ENCODE measurements at places on chromosomes 1 and 21.

DNA sequence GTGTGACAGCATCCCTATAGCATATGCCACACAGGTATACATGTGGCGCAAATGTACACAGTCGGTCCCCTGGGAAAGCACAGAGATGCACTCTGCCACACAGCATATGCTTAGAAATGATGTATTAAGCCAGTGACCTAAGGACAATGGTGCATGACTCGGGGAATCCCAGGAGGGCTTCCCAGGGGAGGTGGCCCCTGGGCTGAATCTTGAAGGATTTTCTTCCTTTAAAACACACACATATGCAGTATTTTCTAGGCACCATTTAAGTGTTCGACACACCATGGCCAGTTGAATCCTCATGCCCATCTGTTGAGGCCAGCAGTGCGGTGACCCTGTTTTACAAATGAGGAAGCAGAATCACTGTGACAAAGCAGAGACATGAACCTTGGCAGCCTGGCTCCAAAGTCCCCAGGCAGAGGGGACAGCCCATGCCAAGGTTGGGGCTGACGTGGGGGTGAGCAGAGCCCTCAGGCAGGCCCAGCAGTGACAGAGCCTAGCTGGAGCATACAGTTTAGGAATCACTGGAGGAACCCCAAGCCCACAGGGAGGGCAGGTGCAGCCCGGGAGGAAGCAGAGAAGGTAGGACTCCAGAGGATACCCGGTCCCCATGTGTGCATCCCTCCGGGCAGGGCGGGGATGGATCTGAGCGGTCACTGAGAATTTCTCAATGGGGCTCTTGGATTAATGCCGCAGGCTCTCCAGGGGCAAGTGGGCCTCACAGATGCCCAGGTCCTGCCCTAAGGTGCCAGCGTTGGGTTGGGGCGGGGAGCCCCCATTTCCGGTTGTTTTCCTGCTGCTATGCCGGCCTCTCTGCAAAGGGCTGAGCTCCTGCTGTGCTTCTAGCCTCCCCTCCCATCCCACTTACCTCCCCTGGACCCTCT, 28.4 kb downstream of the WNT3A start:
- no peak for DNase-seq

DNA sequence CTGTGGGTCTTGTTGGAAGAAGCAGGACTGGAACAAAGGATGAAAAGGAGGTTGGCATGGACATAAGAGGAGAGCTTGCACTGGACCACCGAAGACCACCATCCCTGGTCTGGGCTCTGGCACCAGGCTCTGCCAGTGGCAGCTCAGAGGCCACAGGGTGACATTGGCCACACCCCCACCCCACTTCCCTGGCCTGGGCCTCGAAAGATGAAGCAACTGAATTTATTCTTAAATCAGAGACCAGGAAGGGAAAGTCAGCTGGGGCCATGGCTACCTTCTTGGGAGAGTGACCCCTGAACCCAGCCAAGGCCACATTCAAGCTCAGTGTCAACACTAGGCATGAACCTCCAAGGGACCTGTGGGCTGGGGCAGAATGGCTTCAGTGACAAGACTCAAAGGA, 4.0 kb downstream of the KLHDC7A start:
- no peak for DNase-seq

DNA sequence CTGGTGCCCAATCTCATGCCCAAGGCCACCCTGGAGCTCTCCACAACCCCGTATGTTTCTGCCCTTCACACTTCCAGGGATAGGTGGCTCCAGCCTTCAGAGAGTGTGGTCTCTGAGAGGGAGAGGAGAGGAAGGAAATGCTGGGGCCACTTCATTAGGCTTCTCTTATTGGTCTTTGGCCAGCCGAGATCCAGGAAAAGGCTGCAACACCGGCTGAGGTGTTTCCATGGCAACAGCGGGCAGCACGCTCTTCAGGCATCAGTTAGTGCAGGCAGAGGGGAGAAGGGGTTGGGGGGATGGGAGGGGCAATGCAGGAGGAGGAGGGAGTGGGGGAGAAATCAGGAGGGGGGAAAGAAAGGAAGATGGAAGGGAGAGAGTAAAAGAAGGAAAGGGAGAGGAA, 275.1 kb upstream of the GJB5 start:
- DNase-seq, result no peak

GRCh38 chr1:152252157-152252556, 28.2 kb upstream of the HRNR start:
- DNase-seq, result no peak

- DNase-seq, result no peak
Observed at GRCh38 chr1:46767649-46768282, 31.1 kb upstream of the CYP4B1 start.

DNA sequence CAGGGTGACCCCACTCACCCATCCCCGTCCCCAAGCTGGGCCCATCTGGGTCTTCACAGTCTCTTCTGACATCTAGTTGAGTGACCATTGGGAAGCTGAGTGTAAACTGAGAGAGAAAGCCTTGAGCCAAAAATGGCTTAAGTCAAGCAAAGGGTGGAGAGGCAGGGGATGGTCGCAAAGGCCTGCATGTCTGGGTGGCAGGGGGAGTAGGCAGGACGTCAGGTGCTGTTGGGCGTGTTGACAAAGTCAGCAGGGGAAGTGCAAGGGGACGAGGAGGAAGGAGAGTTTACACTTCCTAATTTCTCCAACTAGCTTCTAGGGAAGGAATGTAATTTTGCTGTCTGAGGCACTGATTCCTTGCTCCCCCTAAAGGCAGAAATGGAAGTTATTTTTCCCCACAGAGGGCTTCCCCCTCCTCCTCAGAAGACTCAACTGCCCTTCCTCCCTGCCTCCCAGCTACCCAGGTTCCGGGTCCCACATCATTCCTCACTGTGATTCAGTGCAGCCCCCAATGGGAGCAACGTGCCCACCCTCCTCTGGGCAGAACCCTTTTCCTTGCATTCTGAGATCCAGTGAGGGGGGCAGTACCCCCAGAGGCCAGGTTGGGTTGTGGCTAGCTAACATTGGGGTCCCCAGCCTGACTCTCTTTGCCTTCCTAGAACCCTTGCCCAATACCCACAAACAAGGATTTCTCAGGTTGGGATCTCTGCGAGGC, 1.2 kb upstream of the ADORA1 start:
- no peak for DNase-seq

GRCh38 chr1:53557369-53557768, 98.2 kb downstream of the DMRTB1 start:
- DNase-seq, result no peak

- DNase-seq, result no peak
Observed at GRCh38 chr1:110049801-110050601, 15.6 kb downstream of the STRIP1 start.

DNA sequence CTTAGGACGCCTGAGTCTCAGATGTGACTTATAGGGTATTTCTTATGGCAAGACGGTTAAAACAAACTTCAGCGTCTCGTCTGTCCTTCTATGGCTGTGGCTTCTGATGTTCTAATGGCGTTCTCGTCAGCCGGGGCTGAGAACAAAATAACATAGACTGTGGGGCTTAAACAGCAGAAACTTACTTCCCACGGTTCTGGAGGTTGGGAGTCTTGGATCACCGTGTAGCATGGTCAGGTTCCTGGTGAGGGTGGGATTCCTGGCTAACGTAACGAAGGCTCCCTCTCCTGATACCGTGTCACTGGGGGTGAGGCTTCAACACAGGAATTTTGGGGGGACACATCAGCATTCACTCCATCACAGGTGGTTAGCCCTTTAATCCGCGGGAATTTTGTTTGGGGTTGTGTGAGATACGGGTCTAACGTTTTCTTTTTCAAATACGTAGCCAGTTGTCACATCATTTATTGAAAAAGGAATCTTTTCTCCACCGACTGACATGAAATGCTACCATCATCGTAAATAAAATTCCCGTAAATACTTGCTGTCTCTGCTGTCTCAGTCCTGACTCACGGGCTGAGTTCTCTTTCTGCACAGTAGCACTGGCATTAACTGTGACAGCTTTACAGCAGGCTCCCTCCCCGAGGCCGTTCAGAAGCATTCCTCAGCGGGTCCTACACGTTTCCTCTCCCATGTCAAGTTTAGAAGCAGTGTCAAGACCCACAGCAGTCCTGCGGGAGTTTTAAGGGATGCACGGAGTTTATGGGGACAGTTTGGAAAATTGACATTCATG, 8.1 kb upstream of the POFUT2 start:
- no peak for DNase-seq

GRCh38 chr1:184297244-184297750, 89.5 kb upstream of the C1orf21 start:
- DNase-seq, result no peak

DNA sequence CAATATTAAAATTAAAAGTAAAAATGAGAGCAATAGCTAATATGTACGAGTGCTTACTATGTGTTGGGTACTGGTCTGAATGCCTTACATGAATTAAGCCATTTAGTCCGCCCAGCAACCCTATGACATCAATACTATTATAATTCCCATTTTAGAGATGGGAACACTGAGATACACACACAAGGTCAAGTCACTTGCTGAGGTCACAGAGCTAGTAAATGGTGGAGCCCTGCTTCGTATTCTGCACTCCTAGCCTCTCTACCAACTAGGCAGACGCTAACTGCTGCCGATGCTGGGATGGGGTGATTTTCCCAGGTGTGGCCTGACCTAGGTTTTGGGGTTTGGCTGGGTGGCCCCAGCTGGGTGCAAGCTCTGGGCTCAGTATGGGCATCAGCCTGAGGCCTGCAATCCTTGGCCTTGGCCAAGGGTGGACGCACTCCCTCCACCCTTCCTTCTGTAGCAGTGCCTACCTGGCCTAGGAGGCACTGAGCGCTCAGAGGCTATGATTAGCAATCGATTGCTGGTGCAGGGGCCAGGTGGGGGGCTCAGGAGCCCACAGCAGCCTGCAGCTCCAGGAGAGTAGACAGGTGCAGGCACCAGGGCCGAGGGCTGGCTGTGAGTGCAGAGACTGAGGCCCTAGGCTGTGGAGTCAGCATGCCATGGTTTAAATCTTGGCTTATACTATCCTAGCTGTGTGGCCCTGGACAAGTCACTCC, 2.7 kb downstream of the FAM131C start:
- no peak for DNase-seq

GRCh38 chr1:36919491-36920145, 114.7 kb downstream of the GRIK3 start:
- DNase-seq, result no peak

- no peak for DNase-seq
Observed at GRCh38 chr1:15650433-15650832, 33.2 kb downstream of the DDI2 start.

DNA sequence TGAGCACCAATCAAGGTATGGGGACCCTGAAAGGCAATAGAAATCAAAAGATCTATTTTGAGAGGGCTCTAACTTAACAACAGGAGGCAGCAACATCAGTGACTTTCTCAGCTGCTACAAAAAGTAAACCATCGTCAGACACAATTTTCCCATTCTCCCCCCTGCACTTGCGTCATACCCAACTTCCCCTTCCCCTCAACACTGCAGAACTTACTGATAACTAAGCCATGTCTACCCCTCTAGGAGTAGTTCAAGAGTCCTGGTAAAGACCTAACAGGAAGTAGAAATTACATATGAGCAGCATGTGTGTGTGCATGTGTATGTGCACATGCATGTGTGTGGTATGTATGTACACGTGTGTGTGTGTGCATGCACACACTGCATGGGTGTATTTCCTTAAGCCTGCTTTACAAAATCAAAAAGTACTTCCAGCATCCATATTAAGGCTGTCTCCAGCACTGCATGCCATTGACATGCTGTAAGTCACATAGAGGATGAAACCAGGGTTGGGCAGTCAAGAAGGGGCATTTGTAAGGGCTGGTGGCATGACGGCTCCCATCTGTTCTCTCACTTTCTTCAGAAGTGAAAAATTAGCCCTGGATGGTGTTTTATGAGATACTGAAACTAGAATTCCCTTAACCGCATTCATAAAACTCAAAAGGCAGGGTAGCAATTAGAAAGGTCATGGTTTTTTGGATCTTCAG, 460.1 kb upstream of the RUNX1 start:
- DNase-seq, result no peak

DNA sequence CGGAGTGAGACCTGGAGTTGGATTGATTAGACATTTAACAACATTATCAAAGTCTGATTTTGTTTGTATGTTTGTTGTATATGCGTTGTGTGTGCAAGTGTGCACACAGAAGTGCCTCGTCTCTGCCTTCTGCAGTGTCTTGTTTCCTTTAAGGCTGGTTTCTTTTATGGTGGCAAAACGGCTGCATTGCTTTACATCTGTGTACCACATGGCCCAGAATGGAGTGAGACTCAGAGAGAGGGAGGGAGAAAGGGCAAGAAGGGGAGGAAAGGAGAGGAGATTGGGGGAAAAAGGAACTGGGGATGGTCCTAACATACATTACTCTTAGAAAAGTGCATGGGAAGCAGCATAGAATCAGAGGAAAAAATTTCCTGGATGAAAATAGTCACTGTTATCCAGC, 99.7 kb upstream of the WLS start:
- no peak for DNase-seq

DNA sequence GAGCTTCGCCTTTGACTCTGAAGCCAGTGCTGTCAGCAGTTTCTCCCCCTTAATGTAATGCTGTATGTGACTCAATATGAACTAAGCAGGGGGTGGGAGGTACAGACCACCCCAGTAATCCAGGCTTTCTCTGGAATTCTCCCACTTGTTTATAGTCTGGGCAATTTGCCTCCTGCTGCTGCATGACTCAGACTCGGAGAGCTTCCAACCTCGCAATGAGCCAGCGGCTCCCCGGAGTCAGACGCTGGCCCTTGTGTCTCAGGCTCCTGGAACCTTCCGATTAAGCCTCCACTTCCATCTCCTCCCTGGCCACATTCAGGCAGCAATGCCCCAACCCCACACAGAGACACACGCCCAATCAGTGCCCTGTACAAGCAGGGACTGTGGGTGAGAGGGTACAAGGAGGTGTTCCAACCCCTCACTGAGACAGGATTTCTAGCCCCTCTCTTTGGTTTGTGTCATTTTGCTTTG, 471.7 kb upstream of the VAMP3 start:
- no peak for DNase-seq

DNA sequence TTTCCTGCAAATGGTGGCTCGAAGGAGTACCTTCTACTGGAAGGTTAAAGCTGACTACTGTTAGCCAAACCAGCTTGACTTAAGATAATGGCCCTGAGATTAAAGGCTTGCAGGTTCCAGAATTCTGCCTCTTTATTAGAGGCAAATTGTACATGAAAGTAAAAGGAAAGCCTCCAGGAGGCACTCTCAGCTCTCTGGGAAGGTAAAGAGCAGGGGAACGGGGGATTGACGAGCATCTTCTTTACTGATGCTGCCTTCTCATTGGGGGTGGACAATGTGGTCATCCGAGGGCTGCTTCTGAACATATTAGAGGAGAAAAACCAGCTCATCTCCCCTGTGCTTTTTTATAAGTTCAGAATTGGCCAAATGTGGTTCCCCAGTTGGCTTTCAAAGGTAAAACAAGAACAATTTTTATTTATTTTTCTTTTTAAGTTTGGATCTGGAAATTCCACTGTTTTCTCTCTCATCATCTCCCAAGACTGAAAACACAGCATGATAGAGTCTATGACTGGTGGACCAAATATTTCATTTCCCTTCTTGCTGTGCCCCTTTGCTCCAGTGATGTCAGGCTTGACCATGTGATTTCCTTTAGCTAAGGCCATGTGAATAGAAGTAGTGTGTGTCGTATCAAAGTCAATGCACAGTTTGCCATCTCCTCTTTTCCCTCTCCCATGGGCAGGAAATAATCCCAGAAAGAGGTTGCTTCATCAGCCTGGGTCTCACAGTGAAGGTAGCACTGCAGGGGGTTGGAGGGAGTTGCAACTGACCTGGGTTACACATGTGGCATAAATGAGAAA, 292.7 kb downstream of the PRDM2 start:
- no peak for DNase-seq

GRCh38 chr1:6509220-6509918, 17.9 kb upstream of the PLEKHG5 start:
- DNase-seq, result no peak

Data from GM19239 (cell line).